ENCODE measurements at places on chromosomes 1 and 21.

DNA sequence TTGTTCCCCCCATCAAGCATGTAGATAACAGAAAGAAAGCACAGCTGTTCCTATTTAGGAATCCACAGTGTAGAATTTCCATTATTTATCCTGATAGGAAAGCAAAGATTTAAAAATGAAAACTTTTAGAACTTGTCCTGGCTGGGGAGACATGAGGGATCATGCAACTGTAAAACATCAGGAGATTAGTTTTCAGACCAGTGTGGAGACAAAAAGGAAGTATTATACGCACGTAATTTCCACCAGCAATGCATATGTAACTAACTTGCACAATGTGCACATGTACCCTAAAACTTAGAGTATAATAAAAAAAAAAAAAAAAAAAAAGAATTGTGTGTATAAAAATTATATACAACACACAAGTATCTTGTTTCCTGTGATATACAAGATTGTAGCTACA, 172.4 kb downstream of the NEGR1 start:
- no peak for DNase-seq

GRCh38 chr1:168088511-168089325, 48.0 kb downstream of the GPR161 start:
- no peak for DNase-seq

GRCh38 chr1:159120317-159120716, 43.8 kb upstream of the AIM2 start:
- DNase-seq: no peak

DNA sequence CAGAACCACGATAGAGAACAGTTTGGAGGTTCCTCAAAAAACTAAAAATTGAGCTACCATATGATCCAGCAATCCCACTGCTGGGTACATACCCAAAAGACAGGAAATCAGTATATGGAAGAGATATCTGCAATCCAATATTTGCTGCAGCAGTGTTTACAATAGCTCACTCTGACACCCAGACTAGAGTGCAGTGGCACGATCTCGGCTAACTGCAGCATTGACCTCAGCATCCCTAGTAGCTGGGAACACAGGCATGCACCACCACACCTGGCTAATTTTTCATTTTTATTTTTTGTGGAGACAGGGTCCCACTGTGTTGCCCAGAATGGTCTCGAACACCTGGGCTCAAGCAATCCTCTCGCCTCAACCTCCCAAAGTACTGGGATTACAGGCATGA, 13.1 kb downstream of the TTC13 start:
- no peak for DNase-seq

DNA sequence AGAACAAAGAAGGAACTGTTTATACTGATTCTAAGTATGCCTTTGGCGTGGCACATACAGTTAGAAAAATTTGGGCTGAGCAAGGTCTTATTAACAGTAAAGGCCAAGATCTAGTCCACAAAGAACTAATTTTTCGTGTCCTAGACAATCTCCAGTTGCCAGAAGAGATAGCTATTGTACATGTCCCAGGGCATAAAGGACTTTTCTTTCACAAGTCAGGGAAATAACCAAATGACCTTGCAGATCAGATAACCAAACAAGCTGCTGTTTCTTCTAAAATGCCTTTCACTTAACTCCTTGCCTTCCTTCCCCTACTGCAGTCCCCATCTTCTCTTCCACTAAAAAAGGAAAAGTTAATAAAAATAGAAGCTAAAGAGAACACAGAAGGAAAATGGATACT, 4.0 kb downstream of the TEX50 start:
- no peak for DNase-seq

DNA sequence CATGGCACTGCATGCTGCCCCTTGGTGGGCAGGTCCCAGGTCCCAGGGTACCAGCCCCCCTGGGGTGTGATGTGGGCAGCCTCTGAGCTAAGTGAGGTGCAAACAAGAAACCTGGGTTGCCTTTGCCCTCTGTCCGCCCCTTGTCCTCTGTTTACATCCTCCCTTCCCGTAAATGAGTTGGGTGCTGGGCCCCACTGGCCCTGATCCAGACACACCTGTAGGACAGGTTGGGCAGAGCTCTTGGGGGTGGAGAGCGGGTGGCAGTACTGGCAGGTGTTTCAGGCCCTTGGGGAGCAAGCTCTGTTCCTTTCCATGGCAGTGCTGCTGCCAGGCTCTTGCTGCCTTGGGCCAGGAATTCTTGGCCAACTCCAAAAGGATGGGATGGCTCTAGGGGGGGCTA, 35.8 kb downstream of the ELF3 start:
- no peak for DNase-seq

- DNase-seq: no peak
These were observed 119.7 kb downstream of the PPIAL4G start for GRCh38 chr1:148363439-148363810.

- no peak for DNase-seq
These were observed 159.2 kb downstream of the DYRK1A start for GRCh38 chr21:37525810-37526209.
